Stimulated activated CD4-positive, alpha-beta T cell treated with anti-CD3 and anti-CD28 coated beads, Interleukin-2, amount 100 ng/mL, for 4 hours (primary cell): ENCODE measurements at places on chromosomes 3 and 15.

DNA sequence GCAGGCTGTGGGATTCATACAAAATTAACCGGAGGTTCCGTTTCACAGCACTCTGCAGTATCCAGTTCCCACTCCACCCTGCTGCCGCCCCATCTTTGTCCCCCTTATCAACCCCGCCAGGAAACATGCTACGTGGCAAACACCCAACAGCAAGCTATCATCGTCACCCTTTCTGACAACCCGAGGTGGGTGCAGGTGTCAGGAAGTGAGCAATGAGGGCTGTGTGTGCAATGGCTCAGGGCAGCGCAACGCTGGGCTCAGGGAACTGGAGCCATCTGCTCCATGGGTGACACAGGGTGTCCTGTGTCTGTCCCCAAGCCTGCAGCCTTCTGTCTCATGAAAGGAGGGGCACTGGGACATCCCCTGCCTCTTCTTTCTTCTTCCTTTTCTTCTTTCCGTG, 60.9 kb downstream of the ATP2B2 start:
- no peak for DNase-seq

GRCh38 chr3:185732782-185733181, 92.1 kb downstream of the IGF2BP2 start:
- no peak for DNase-seq

- no peak for DNase-seq
Measured at GRCh38 chr15:84398763-84399701, 163.5 kb downstream of the GOLGA6L4 start.

- DNase-seq = no peak
Measured at GRCh38 chr3:15097891-15098290, 1.1 kb downstream of the RBSN start.

GRCh38 chr3:122102191-122102935, 47.2 kb downstream of the CD86 start:
- DNase-seq = no peak

GRCh38 chr3:15204005-15204404, 2.0 kb upstream of the CAPN7 start:
- DNase-seq = no peak

GRCh38 chr3:108011616-108012015, 79.2 kb downstream of the CD47 start:
- no peak for DNase-seq

- no peak for DNase-seq
Measured at GRCh38 chr3:170327040-170327808, 30.3 kb upstream of the SKIL start.

- DNase-seq = no peak
Measured at GRCh38 chr3:40912461-40912860, 286.8 kb upstream of the CTNNB1 start.

GRCh38 chr15:44720460-44721176, 9.3 kb downstream of the B2M start:
- no peak for DNase-seq

DNA sequence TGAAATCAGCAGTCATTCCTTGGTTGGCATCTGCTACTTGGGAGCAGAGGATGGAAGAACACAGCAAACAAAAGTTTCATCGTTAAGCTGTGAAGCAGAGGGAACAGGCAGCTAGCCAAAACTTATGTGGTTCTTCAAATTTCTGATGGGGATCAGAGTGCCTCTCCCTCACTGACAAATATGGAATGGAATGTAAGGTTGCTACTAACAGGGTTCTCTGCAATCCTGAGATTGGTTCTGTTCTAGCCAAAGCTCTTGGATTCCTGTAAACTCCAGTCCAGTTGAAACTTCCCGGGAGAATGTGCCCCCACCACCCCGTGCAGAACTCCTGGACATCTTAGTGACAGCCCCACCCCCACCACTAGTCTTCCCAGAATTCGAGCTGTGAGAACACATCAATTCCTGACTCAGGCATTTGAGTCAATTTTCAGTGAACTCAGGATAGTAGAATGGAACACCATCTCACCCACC, 55.9 kb upstream of the PHLDB2 start:
- DNase-seq = no peak

- no peak for DNase-seq
Measured at GRCh38 chr3:52779837-52780585, 2.6 kb downstream of the ITIH1 start.

DNA sequence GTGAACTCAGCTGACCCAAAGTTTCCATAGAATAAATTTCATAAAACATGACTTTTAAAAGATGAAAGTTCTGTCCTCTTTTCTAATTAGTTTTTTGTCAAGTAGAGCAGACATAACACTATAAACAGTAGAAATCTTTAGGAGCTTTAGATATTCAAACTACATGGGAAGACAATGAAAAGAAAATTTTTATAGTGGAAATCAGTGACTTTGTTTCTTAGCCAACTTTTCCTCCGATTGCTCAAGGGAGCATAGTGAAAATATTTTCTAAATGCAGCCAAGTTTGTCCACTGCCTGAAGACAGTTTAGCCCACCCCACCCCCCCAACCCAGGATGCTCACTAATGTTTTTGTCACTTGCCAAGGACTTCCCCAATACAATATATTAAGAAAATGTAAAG, 114.9 kb downstream of the PLD1 start:
- DNase-seq = no peak

GRCh38 chr3:66485291-66485968, 15.4 kb downstream of the LRIG1 start:
- DNase-seq = no peak

DNA sequence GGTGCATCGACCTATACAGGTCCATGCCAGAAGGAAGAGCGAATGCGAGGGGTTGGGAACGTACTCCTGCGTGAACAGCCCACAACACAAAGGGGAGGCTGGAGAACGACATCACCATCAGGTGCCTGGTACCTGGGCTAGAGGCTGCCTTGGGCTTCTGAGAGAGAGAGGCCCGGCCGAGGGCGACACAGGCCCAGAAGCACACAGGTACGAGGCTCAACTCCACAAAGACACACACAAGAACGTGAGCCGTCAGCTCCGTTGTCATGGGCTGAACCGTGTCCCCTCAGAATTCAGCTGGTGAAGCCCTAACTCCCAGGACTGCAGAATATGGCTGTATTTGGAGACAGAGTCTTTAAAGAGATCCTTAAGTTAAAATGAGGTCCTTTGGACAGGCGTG, 134.3 kb downstream of the ATP10A start:
- DNase-seq = no peak

DNA sequence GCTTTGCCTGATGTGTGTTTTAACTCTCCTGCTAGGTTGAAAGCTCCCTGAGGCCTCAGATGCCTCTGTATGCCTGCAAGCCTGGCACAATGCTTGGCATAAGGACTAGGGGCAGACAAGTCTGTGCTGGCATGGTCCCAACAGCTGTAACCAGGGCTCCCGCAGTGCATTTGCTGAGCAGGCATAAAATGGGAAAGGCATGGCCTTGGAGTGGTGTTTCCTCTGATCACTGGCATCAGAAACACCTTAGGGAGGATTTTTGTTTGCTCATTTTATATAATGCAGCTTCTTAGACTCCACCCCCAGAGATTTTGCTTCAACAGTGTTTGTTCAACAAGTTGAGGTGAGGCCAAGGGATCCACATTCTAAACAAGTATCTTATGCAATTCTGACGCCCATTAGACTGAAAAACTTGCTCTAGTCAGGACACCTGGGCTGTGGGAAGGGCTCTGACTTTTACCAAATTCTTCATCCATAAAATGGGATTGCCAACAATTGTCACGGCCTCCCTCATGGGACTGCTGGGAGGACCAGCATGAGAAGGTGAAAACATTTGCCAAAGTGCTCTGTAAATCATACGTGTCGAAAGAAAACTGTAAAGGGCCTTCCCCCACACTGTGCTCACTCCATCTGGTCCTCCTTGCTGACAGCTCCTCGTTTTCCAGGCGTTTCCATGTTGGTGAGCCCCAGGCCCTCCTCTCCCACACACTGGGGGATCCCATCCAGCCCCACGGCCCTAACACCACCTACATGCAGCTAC, 43.1 kb downstream of the STARD5 start:
- no peak for DNase-seq

GRCh38 chr15:40103864-40104271, 4.8 kb downstream of the BMF start:
- DNase-seq = no peak

DNA sequence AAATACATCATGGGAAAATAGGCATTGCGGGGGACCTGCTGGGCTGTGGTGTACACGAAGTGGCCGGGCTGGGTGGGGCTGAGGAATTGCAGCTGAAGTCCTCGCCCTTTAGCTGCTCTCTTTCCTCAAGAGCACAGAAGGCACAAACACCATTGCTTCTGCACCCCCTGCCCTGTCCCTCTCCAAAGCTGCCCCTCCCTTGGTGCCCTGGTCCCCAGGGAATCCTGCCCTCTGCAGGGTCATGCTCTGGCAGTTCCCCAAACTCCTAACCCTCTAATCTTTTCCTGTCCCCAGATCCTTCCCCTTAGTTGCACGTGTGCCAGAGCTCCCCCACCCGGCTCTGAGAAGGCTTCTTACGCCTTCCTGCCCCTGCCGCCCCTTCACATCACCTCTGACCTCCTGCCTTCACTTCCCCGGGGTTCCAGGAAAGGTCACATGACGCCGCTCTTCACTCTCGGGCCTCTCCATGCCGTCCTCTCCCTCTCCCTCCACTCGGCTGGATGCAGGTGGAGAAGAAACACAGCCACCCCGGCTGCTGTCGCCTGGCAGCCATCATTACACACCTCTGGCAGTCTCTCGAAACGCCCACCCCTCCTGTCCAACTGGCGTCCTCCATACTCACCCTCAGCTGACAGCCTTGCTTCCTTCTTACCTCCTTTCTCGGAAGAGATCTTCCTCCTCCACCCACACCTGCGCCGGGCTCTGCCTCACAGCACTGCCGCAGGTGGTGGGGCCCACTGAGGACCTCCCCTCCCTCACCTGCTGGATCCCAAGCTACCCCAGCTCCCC, 6.9 kb upstream of the PCSK6 start:
- no peak for DNase-seq

DNA sequence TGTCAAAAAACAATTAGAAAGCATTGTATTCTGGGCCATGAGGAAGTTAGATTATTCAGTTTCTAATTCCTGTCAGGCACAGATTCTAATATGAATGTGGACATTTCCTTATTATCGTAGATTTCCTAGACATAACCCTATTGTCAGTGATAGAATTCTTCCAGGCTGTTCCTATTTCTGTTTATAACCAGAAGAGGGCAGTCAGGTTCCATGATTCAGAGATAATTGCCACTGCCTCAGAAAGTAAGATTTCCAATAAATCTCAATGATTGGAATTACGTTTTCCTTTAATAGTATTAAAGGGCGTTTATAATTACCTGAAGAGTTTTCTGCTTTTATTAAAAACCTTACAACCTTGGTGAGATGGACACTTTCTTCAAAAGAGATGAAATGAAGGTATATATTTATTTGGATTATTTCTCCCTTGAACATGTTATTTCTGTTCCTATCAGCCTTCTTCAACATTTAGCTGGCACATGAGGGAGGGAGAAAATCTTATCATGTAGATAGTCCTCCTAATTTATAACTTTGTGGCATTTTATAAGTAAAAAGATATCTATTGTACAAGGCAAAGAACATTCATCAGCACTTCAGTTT, 439.2 kb downstream of the MCTP2 start:
- DNase-seq = no peak

- peak; percentile 63 for DNase-seq
Measured at GRCh38 chr3:16511681-16512434, 1.6 kb downstream of the RFTN1 start.

DNA sequence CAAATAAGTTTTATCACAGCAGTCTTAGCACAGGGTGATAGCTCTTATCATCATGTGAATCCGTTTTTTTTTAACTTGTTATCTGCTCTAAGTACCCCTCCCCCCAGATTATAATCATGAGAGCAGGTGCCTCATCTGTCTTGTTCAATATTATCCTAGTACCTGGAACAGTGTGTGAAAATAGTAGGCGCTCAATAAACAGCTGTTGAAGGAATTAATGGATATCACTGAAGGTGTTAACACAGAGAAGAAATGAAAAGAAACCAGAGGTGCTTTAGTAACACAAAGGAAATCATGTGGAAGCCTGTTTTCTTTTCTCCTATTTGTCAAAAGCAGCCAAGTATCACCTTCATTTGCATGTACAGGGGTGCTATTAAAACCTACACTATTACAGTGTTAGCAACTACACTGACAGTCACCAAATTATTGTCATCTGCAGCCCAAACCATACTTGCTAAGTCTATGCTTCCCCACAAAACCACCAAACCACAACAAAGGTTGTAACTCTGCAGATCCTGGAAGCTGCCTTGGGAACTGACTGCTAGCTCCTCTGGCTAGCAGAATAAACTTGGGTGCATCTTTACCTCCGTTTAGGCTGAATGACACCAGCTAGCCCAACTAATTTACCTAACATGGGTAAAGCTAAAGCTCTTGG, 2.9 kb downstream of the XPC start:
- DNase-seq = peak; percentile 28

GRCh38 chr3:179036626-179037300, 34.8 kb downstream of the ZMAT3 start:
- no peak for DNase-seq

- no peak for DNase-seq
Measured at GRCh38 chr3:142159083-142159740, 9.9 kb upstream of the TFDP2 start.

DNA sequence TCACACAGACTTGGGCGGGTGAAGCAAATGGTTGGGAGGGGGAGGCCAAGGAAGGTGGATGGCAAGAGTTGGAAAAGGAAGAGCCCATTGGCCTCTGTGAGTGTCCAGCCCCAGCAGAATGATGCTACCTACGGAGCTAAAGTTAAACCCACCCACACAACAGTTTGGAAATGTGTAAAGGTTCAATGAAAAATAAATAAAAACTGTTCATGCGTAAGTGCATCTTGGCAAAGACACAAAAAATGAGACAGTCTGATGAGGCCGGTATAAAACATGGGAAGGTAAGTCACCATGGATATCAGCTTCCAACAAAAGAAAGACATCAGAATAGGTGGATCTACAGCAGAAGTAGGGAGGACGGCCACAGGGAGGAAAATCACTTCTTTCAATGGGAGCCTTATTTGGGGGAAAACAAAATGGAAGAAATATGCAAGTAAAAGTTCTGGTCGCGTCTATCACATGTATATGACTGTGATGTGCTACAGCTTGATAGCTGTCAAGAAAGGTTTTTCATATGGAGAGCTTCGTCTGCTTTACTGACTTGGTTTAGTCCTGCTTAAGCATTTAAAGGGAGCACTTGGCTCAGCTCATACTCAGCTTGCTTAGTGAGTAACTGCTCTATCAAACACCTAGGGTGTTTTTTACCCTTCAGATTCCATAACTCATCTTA, 82.8 kb downstream of the TIGIT start:
- DNase-seq = no peak

- peak; percentile 49 for DNase-seq
Measured at GRCh38 chr3:43296565-43296964, 10.2 kb downstream of the SNRK start.

DNA sequence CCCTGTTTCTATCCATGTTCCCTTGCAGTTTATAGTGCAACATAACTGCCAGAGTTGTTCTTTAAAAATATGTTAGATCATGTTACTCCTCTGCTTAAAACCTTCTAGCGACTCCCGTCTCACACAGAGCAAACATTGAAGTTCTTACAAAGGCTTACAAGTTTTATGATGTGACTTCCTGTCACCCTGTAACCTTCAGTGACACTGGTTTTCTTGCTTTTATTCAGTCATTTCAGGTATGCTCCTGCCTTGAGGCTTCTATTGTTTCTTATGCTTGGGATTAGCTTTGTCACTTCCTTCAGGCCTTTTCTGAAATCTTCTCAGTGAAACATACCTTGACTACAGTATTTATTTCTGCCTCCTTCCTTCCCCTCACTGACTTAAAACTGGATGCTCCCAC, 252.1 kb downstream of the DOCK3 start:
- no peak for DNase-seq

- DNase-seq = no peak
Measured at GRCh38 chr3:52290596-52291507, 3.2 kb downstream of the GLYCTK start.
